ENCODE measurements at places on chromosomes 5 and 9.

DNA sequence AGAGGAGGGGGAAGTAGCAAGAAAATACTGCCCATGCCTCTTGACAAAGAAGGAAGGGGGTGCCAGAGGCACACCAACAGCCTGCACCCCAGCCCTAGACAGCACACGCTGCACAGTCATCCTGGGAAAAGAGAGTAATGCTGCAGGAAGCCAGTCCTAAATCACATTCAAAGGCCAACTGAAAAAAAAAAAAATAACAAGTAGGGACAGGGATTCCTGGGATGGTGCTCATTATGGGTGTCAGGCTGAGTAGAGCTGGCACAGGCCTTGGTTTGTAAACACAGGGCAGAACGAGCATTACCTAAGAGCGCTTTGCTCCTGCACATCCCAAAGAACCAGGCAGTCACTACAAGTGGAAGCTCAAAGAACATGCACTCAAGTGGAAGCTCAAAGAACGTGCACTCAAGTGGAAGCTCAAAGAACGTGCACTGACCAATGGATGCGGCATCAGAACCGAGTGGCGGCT lies 7.8 kb downstream of the RAPGEF1 start:
- no peak for DNase-seq

DNA sequence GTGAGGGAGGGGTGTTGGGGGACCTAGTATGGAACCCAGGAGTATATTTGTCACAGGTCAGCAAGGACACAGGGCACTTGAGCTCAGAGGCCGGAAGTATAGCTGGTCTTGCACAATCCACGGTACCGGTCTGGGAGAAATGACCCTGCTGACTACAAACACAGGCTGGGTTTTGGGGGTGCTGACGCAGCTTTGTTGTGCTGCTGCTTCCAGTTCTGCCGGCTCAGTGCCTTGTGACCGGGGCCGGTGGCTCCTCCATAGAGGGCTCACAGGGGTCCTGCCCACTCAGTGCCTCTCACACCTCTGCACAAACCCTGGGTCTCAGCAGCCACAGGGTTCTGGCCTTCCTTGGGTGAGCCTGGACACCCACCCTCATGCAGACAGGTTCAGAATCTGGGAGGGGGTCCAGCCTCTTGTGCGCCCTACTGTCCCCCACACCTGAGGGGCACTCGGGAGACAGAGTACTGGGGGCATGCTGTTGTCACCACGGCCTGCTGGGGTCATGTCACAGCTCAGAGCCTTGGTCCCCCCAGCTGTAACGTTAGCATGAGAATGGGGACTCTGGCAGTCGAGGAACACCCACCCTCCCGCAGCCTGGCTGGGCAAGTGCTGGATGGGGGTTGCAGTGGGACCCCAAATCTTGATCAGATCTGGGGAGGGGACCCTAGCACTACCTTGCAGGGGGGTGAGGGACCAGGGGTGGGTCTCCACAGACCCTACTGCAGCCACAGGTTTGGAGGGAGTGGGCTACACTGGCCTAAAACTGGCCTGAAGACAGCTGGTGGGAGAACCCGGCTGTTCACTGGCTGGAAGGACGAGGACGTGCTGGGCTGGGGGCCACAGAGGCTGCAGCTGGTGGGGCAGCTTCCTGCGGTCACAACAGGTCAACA lies 17.7 kb downstream of the NINJ1 start:
- no peak for DNase-seq

DNA sequence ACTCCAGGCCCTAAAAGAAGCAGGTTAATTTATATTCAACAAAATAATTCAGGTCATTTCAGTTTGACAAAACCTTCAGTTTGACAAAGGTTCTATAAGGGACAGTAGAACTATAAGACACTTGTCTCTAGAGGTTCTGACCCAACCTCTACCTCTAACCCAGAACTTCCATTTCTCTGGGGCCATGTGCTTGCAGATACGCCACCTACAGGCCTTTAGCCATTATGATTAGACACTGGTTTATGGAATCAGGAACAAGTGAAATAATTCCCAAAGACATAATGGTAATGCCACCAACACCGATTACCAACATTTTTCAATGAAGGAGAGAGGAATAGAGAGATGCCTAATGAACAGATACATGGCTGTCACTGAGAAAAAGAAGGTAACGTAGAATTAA lies 733.9 kb downstream of the PRELID2 start:
- DNase-seq = no peak

- no peak for DNase-seq
Observed at GRCh38 chr9:125889112-125889475, 141.9 kb downstream of the PBX3 start.

DNA sequence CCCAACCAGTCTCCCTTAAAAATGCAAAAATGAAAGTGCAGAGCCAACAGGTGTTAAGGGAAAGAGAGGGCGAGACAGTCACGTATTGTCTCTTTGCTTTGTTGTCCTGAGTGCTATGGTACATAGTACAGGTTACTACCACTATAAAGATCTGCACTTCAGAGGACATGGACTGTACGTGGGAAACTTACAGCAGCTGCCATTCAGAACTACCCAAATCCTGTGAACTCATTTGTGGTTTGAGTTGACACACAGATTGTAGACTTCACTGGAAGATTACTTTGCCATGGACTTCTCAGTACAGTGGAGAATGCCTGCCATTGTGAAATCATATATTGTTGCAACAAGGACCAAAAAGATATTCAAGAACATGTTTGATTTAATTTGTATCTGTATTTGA lies 34.8 kb downstream of the FBXO38 start:
- no peak for DNase-seq

- DNase-seq = no peak
Observed at GRCh38 chr9:73050887-73051550, 98.2 kb upstream of the ALDH1A1 start.

DNA sequence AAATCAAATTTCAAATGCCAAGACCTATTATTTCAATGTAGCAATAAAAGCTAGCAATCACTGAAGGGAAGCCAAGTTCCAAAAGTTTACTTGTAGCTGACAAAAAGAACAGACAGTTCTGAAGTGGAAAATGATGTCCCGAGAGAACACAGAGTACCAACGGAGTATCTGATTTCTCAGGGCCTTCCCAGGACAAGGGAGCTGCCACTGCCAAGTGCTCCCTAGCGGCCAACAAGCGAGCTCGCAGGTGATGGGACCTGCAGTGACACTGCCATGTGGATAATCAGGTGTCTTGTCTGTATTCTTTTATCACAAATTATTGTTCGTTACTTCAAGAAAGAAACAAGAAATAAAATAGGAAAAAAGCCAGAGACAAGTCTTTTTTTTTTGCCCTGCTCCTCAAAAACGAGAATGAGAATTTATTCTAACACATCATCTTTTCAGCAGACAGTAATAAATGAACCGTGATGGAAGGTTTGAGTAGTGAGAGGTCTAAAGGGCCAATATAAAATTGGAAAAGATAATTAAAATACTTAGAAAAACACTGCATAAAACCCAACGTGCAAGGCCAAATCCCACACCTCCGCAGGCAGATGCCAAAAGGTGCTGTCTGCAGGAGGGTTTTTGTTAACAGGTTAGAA lies 159.4 kb downstream of the MYO10 start:
- no peak for DNase-seq

DNA sequence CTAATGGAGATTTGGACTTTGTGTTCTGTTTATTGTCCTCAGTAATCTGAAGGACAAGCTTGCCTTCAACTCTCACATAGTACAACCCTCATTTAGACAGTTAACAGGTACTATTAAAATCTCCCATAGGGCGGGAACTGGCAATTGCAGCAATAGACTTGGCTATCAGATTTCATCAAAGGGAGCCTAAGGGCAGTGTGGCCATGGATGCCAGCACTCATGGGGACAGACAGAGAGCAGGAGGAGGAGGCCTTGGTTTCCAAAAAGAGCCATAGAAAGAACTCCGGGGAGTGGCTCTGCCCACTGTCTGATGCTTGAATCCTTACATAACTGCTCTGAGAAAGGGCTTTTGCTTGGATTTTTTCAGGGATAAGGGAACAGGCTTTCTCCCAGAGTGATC lies 6.8 kb downstream of the SLC36A1 start:
- no peak for DNase-seq

DNA sequence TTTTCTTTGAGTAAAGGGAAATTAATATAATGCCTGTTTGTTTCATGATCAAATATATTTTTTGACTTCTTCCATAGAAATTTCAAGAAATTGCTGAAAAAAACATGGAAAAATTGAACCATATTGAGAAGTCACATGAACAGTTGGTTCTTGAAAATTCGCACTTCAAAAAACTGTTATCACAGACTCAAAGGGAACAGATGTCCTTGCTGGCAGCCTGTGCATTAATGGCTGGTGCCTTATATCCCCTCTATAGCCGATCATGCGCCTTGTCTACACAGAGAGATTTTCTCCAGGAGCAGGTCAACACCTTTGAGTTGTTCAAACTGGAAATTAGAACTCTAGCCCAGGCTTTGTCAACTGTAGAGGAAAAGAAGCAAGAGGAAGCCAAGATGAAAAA lies 191.4 kb downstream of the CCDC171 start:
- DNase-seq = no peak

DNA sequence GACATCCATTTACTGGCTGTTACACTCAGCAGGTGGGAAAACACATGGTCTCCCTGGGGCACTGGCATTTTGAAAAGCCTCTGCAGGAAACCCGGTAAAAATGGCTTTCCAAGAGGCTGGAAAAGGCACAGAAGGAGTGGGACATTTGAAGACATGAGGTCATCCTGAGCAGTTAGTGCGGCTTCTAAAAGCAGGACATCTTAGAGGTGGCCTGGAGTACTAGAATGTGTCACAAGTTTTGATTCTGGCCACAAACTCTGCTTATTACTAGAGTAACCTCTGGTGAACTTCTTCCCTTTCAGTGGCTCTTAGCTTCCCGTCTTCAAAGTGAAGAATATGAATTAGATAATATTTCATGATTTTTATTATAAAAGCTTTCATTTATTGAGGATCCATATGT lies 423.0 kb upstream of the BRINP1 start:
- no peak for DNase-seq

DNA sequence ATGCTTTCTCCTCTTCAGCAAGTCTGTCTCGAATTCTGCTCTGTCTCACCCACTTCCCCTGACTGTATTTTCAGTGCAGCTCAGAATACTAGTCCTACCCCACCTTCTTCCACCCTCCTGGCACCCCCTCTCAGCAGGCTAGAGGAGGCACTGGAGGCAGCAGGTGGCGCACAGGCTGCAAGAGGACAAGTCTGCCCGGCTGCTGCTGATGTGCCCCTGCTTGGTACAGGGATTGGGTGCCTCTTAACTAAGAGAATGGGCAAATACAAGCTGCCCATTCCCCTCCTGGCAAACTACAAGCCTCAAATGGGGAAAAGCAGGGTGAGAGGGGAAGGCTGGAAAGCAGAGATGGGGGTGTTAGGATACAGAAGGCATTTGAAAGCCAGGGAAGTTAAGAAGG lies 5.1 kb downstream of the TLN1 start:
- no peak for DNase-seq

DNA sequence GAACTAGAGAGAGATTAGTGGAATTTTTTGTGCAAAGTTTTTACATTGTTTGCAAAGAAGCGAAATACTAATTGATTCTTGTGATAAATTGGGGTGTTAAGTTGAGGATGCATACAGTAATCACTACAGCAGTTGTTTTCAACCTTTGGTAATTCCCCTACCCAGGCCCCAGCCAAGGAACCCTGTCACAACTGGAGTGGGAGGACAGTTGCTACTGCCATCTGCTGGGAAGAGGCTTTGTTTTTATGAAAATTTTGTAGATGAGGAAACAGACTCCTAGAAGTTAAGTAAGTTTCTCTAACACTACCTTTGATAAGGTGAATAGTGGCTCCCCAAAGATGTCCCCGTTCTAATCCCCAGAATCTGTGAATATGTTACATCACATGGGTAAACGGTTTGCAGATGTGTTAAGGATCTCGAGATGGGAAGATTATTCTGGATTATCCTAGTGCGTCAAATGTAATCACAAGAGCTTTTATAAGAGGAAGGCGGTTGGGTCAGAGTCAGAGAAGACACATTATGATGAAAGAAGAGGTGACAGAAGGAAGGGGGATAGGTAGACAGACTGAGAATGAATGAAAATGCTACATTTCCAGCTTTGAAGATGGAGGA lies 34.0 kb upstream of the PPP1R2B start:
- peak; percentile 3 for DNase-seq

GRCh38 chr9:16119261-16120230 lies 566.7 kb downstream of the CCDC171 start:
- no peak for DNase-seq

- DNase-seq = no peak
Observed at GRCh38 chr9:84592918-84593317, 76.6 kb upstream of the NTRK2 start.

- no peak for DNase-seq
Observed at GRCh38 chr9:99506747-99507348, 284.8 kb downstream of the SEC61B start.

DNA sequence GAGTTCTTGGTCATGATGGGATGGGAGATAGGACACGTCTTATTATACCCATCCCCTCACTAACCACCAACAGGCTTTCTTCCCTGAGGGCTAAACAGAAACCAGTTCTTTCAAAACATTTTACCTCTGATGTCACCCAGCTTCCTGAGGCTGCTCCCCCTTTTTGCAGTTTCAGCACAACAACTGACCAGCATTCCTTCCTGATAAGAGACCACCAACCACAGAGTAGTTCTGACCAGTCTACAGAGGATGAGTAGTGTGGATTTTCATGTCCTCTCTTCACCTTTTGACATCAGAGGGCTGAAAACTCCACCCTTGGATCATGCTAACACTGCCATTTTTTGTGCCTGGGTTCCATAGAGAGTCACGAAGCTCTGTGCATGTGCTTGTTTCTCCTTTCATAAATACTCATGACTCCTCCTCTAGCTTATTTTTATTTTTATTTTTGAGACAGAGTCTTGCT lies 82.6 kb downstream of the OSTF1 start:
- no peak for DNase-seq

GRCh38 chr5:179700401-179700918 lies 1.7 kb downstream of the CANX start:
- no peak for DNase-seq

DNA sequence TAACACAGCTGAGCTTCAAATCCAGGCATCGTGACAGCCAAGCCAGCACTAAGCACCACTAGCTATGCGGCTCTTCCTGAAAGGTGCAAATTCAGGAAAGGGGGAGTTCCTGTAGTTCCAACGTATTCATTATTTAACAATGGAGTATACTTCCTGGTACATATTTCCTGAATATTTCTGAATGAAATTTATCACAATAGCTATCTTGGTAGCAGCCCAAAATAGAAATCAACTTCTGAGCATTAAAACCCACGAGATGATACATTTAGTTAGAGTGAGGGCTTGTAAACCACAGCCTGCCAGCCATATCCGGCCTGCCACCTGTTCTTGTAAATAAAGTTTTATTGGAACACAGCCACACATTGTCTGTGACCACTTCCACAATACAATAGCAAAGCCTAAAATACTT lies 109.7 kb upstream of the RETREG1 start:
- DNase-seq = no peak

GRCh38 chr9:32306006-32306405 lies 78.4 kb upstream of the ACO1 start:
- no peak for DNase-seq

DNA sequence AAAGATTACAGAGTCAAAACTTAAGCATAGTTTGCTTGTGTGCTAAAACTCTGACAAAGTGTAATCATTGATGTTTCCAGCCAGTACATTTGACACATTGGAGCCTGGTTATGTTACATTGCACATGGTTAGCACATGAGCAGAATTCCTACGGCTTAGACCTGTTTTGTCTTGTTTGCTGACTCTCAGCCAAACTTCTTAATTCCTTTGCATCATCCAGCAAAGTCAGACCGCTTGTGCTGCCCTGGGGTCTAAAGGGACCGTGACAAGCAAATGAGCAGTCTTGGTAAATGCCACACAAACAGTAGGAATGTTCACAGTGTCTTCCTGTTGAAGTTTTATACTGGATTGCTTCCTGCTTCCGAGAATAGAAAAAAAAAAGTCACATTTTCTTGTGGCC lies 72.0 kb upstream of the ENTREP1 start:
- DNase-seq = no peak
